ENCODE measurements at places on chromosomes 4 and X.

DNA sequence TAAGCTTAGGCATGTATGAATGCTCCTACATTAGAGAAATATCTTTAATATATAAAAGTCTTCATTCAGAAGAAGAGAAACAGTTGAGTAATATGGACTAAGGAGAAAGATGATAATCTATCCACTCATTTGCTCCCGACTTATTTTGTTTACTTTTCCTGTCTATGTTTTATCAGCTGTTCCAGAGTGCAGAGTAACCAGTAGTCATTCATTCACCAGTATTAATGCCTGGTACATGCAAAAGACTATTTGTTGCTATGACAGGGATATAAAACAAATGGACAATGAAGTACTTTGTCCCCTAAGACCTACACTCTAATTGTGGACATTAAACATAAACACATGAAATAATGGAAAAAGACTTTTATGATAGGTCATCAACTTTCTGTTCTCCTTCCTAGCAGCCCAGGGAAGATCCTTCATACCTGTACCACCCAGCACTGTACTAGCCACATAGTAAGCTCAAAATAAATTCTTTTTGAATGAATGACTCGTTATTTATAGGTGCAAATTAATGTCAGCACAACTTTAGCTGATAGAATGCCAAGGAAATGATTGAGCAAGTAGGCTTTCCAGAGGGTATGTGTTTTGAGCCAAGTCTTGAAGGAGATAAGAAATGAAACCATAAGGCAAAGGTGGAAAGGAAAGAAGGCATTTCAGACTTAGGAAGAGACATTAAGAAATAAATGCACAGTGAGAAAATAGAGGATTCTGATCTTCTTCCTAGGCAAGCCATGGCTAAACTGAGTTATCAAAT is 45.0 kb upstream of the IL13RA1 start:
- H3K36me3 ChIP-seq = peaks cover 8% of the 10 kb centered on the region
- H3K4me1 ChIP-seq = peaks cover 7% of the 10 kb centered on the region
- no peaks in the 10 kb centered on the region for H3K27me3 ChIP-seq
- DNase-seq = no peak

DNA sequence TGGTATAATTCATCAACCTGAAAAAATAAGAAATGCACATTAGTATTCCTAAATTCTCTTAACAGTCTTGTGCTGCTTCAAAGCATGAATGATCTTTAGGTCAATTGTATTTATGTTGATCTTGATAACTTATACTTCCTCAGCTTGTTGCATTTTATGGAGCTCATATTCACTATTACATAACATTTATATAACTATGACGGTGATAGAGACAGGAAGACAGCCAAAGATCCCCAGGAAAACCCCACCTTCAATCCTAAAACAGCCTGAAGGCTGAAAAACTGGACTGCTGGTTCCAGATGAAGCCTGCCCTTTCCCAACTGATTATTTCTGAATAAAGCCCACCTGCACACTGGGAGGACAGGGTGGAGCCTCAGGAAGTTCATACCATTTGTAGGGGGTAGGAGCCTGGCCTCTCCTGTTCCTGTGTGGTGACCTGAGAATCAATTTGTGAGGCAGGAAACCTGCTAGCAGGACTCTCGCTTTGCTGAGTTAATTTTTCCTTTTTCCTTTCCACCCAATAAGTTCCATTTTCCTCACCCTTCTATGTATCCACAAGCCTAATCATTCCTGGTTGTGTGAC is 30.5 kb downstream of the MAGEC1 start:
- no peak overlapping the region for H3K27ac ChIP-seq
- no peaks in the 10 kb centered on the region for H3K36me3 ChIP-seq
- no peaks in the 10 kb centered on the region for H3K27me3 ChIP-seq

- no peak overlapping the region for H3K27ac ChIP-seq
Measured at GRCh38 chr4:125315576-125316400, 1.0 kb downstream of the FAT4 start.

DNA sequence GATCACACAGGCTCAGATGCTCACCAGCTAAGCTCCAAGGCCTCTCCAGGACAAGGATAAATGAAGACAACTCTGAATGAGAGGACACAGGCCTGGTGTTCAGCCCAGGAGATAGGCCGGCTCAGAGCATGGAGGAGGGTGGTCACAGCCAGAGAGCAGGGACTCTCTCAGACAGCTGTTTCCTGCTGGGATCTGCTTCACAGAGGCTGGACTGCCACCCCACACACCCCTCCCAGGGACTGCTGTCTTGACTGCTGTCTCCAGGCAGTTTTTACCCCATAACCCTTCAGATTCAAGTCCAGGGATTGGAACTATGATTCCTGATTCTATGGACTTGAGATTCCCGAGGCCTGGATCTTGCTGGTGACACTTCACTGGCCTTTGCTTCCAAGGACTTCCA is 89.0 kb downstream of the SMIM20 start:
- no peak overlapping the region for H3K4me3 ChIP-seq
- peaks cover 13% of the 10 kb centered on the region for H3K27me3 ChIP-seq
- no peaks in the 10 kb centered on the region for H3K36me3 ChIP-seq
- H3K27ac ChIP-seq = peak overlapping the region; percentile 43

GRCh38 chrX:136827026-136827425 is 46.3 kb upstream of the ARHGEF6 start:
- H3K27ac ChIP-seq = no peak overlapping the region
- no peaks in the 10 kb centered on the region for H3K4me1 ChIP-seq
- no peaks in the 10 kb centered on the region for H3K36me3 ChIP-seq

DNA sequence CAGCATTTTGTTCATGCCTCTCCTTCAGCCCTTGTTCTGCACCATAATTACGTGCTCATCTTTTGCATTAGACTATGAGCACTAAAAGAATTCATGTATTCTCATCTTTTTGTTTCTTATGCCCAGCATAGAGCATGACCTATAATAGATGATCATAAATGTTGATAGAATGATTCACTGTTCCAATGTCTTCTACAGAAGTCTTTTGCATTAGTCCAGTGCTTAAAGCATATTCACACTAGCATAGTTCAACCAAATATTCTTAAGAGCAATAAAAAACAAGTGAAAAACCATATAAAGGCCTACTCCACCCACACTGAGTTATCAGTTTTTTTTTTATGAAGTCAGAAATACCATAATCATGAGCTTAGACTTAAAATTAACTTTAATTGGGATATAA is 36.5 kb upstream of the SLC10A4 start:
- no peak overlapping the region for H3K27ac ChIP-seq
- H3K4me1 ChIP-seq = no peaks in the 10 kb centered on the region
- H3K27me3 ChIP-seq = no peaks in the 10 kb centered on the region
- no peak overlapping the region for H3K4me3 ChIP-seq
- H3K36me3 ChIP-seq = no peaks in the 10 kb centered on the region
- DNase-seq = no peak

DNA sequence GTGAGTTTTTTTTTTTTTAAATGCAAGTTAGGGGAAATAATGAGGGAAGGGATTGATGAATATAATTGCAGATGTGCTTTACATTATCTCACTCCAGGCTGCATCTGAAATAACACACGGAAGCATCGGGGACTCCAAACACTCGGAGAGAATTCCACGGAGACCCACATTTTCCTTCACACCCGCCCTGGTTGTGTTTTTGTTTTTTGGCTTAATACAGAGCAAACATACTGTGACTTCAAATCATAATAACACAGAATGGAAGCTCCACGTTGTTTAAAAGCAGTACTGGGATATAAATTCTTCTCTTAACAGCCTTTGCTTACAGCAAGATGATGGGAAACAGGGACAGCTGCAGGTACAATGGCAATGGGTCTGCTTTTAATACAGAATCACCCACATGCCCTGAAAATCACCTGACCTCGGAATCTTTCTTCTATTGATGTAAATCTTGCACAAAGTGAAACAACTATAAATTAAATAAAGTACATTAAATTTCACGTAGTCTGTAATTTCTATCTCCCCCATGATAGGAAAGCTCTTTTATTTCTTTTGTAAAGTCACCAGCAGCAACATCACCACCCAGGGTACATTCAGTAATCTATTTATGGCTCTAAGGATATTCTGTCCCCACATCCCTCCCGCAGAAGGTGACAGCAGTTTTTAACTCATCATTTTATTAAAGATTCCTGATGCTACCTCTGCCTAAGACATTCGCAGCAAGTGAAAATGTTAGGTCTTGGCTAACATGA is 119.3 kb downstream of the ZNF827 start:
- DNase-seq = no peak
- no peaks in the 10 kb centered on the region for H3K27me3 ChIP-seq
- peaks cover 39% of the 10 kb centered on the region for H3K36me3 ChIP-seq
- peaks cover 4% of the 10 kb centered on the region for H3K4me1 ChIP-seq
- no peak overlapping the region for H3K4me3 ChIP-seq

- peaks cover 3% of the 10 kb centered on the region for H3K4me1 ChIP-seq
- H3K27me3 ChIP-seq = no peaks in the 10 kb centered on the region
- DNase-seq = peak; percentile 38
Measured at GRCh38 chr4:8238036-8238511, 31.5 kb upstream of the HTRA3 start.

- peak overlapping the region; percentile 100 for H3K27ac ChIP-seq
- no peaks in the 10 kb centered on the region for H3K36me3 ChIP-seq
- no peaks in the 10 kb centered on the region for H3K27me3 ChIP-seq
- DNase-seq = peak; percentile 61
- H3K4me3 ChIP-seq = peak overlapping the region; percentile 40
- peaks cover 65% of the 10 kb centered on the region for H3K4me1 ChIP-seq
Measured at GRCh38 chr4:2785613-2786012, 7.3 kb upstream of the SH3BP2 start.

GRCh38 chrX:82412858-82413257 is 1095.2 kb upstream of the POU3F4 start:
- no peak overlapping the region for H3K27ac ChIP-seq
- H3K4me1 ChIP-seq = no peaks in the 10 kb centered on the region
- no peak overlapping the region for H3K4me3 ChIP-seq
- no peak for DNase-seq
- H3K27me3 ChIP-seq = no peaks in the 10 kb centered on the region

GRCh38 chrX:147351644-147352043 is 537.1 kb upstream of the CXorf51A start:
- H3K27ac ChIP-seq = no peak overlapping the region
- no peaks in the 10 kb centered on the region for H3K27me3 ChIP-seq
- H3K4me3 ChIP-seq = no peak overlapping the region
- no peaks in the 10 kb centered on the region for H3K36me3 ChIP-seq
- H3K4me1 ChIP-seq = no peaks in the 10 kb centered on the region

DNA sequence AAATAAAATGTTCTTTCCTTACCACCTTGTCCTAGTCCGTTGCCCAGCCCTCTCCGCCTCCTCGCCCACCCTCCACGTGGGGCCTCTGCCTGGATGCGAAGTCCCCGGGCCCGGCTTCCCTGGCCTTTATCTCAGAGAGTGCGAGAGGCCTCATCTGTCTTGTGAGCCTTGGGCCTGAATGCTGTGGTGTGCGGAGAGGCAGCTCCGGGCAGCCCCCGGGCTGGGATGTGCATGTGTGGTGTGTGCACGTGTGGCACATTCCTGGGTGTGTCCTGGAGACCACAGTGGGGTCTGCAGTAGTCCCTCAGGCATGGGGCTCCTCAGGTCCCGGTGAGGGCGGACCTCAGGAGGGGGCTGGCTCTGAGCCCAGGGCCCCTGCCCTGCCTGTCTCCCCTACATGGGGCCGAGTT is 31.4 kb downstream of the DOK7 start:
- H3K27me3 ChIP-seq = no peaks in the 10 kb centered on the region
- peak overlapping the region; percentile 42 for H3K4me3 ChIP-seq
- no peak overlapping the region for H3K27ac ChIP-seq
- peaks cover 22% of the 10 kb centered on the region for H3K4me1 ChIP-seq
- DNase-seq = no peak

DNA sequence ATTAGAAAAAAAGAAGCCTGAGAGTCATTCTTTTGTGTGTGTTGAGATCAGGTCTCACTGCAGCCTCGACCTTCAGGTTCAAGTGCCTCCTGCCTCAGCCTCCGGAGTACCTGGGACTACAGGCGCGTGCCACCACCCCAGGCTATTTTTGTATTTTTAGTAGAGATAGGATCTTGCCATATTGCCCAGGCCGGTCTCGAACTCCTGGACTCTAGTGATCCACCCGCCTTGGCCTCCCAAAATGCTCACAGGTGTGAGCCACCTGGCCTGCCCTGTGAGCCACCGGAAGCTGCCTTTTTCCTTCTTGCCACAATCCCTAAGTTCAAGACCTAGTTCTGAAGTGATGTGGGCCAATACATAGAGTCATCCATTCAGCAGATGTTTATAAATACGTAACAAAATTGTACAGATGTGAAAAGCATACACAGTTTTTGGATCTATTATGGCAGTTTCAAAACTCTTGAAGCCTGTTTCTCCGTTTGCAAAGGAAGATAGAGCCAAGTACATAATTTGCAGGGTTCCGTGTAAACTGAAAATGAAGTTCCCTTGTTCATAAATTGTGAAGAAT is 536 bp upstream of the CTSO start:
- H3K27ac ChIP-seq = peak overlapping the region; percentile 99
- H3K27me3 ChIP-seq = peaks cover 17% of the 10 kb centered on the region
- H3K4me1 ChIP-seq = peaks cover 12% of the 10 kb centered on the region
- DNase-seq = no peak
- H3K36me3 ChIP-seq = no peaks in the 10 kb centered on the region

DNA sequence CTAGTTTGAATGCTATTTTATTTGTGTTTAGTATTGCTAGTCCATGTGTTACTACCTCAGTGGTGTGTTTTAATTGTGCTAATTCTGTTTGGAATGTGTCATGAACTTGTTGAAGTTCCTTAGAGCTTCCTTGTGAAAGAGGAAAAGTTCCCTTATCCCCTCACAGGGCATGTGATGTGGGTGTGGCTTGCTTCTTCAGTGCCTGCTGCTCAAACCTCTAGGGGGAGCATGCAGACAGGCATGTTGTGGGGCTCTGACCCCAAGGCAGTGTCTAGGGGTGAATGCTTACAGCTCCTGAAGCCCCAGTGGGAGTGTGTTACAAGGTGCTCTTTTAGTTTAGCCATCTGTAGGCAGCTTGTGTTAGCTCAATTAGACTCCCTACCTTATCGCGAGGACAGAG is 86.5 kb downstream of the MAGED4 start:
- no peak overlapping the region for H3K4me3 ChIP-seq
- H3K27me3 ChIP-seq = peaks cover 30% of the 10 kb centered on the region
- H3K27ac ChIP-seq = no peak overlapping the region
- DNase-seq = no peak

- peak; percentile 55 for DNase-seq
- no peaks in the 10 kb centered on the region for H3K27me3 ChIP-seq
- peaks cover 18% of the 10 kb centered on the region for H3K4me1 ChIP-seq
- H3K4me3 ChIP-seq = peak overlapping the region; percentile 85
- no peak overlapping the region for H3K27ac ChIP-seq
Measured at GRCh38 chr4:2261110-2261852, 628 bp downstream of the MXD4 start.

GRCh38 chr4:9927341-9928007 is 93.8 kb downstream of the SLC2A9 start:
- H3K4me1 ChIP-seq = no peaks in the 10 kb centered on the region
- no peak overlapping the region for H3K27ac ChIP-seq
- H3K4me3 ChIP-seq = no peak overlapping the region
- DNase-seq = no peak
- no peaks in the 10 kb centered on the region for H3K36me3 ChIP-seq

- H3K27ac ChIP-seq = no peak overlapping the region
- H3K4me3 ChIP-seq = no peak overlapping the region
- H3K36me3 ChIP-seq = no peaks in the 10 kb centered on the region
- no peaks in the 10 kb centered on the region for H3K4me1 ChIP-seq
- no peak for DNase-seq
- H3K27me3 ChIP-seq = no peaks in the 10 kb centered on the region
Measured at GRCh38 chr4:107125496-107125895, 89.4 kb upstream of the DKK2 start.

Measured in naive B cell (primary cell).